Activated T-helper 1 cell treated with Interleukin-2 at 50 U/mL for 16 hours (primary cell): ENCODE measurements at places on chromosomes 2 and 18.

- no peak for DNase-seq
Observed at GRCh38 chr2:9375857-9376428, 47.4 kb downstream of the ITGB1BP1 start.

GRCh38 chr2:150167711-150168110, 319.8 kb downstream of the RND3 start:
- no peak for DNase-seq

GRCh38 chr2:27088634-27089033, 2.1 kb downstream of the KHK start:
- DNase-seq, result no peak

DNA sequence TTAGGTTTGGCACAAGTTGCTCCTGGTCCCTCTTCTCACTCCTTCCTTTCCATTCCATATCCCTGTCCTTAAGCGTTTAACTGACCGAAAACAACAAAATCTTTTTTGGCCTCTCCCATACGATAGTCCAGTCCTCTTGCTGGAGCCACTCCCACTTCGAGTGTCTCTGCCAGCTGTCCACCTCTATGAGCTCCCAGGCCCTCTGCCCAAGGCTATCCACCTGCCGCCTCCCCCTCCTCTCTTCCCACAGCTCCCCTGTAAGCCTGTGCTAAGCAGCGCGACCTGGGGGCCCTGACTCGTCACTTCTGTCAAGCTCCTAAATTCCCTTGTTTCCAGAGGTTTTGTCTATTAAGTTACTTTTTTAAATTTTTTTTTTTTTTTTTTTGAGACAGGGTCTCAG, 47.0 kb upstream of the FOSL2 start:
- no peak for DNase-seq

DNA sequence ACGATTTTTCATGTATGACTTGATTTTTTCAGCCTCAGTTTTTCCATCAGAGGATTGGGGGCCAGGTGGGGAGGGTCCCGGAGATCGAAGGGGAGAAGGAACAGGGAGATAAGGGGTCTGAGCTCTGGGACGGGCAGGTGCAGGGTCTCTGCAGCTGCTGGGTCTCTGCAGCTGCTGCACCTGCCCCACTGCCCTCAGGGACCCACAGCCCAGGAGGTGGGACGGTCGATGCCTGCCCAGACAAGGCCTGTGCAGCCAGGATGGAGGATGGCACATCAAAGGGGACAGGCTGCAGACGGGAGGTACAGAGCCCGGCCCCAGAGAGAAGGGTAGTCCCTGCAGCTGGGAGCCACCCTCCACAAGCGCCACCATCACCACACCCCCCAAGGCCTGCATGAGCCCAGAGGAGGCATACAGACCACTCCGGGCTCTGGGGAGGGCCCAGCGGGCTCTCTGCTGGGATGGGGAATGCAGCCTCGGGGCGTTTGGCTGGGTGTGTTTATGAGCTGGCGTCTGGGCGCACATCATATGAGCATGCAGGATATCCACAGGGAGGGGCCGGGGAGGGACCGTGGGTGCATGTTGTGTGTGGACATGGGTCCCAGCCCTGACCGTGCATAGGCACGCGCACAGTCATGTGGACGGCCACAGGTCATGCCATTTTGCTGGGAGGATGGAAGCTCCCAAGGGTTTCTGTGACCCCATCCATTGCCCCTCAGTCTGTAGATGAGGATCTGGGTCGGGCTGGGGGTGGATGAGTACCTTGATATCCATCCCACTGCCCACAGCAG, 34.9 kb upstream of the GPC1 start:
- no peak for DNase-seq

GRCh38 chr2:134021830-134022524, 231.9 kb upstream of the MGAT5 start:
- no peak for DNase-seq

DNA sequence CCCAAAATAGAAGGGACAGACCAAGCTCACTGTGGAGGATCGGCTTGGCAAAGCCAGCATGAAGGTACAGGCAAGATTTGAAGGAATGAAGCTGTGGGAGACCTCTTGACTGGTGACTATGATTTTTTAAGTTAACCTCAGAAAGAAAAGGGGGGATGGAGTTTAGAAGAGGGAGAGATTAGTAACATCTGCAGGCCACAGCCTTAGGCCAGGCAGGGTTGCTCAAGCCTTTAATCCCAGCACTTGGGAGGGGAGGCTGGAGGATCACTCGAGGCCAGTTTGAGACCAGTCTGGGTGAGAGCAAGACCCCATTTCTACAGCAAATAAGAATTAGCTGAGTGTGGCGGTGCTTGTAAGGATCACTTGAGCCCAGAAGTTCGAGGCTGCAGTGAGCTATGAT, 46.6 kb downstream of the ZNF532 start:
- DNase-seq, result no peak

DNA sequence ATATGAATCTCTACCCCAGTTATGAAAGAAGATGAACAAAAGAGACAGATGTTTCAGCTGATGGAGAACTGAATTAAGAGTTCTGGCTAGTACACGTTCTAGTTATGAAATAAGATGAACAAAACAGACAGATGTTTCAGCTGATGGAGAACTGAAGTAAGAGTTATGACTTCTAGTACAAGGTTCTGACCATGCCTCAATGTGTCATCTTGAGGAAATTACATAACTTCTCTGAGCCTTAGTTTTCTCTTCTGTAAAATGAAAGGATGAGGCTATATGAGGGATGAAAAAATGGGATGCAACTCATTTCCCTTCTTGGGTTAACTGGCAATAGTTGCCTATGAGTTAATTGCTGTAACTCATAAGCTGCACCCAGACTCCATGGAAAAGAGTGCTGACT, 92.9 kb upstream of the WDR75 start:
- no peak for DNase-seq

DNA sequence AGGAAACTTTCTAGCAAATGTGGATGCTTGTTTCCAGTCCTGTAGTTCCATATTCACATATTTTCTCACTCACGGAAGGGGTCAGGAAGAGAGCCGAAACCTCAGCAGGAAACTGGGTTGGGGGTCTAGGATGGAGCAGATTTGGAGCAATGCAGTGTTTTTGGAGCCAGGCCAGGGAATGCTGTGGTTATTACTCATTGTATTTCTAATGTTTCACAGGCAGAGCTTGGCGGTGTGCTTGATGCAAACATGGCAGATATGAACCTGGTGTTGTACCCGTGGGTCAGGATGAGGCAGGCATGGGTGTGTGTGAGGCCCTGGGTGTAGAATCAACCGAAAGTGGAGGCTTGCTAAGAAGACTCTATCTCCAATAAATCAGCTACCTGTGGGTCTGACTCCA, 34.6 kb upstream of the ACKR3 start:
- DNase-seq, result no peak
